Bronchial epithelial cell (primary cell): ENCODE measurements at places on chromosomes 11 and 22.

- DNase-seq = peak; percentile 98
Measured at GRCh38 chr11:122197066-122197987, 81.3 kb upstream of the BLID start.

DNA sequence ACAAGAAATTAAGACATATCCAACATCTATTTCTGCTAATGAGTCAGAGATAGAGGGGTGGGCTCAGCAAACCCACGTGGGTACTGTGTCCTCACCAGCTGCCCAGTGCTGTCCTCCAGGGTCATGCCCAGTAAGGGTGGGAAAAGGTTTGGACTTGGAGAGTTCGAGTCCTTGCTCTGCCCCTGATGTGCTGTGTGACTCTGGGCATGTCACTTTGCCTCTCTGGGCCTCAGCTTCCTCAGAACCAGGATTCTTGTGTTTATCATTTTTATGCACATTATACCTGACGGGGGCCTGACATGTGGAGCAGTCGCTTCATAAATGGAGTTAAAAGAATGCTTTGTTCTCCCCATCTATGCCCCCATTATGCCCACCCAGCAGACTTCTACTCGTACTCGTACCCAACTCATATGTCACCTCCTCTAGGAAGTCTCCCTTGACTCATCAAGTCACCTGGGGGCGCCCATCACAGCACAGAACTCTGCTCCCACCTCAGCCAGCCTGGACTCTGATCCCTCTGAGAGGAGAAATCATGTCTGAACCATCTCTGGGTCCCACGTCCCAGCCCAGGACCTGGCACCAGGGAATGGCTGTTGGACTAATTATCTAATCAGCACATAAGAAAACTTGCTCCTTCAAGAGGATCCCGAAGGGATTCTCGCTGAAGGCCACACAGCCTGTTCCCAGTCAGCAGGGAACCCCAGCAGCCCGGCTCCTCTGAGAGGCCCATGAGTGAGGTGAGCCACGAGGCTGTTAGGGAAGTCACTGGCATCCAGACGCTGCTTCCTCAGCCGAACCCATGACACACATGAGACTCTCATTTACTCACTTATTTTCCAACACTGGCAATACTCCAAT, 38.7 kb upstream of the TSKU start:
- no peak for DNase-seq

DNA sequence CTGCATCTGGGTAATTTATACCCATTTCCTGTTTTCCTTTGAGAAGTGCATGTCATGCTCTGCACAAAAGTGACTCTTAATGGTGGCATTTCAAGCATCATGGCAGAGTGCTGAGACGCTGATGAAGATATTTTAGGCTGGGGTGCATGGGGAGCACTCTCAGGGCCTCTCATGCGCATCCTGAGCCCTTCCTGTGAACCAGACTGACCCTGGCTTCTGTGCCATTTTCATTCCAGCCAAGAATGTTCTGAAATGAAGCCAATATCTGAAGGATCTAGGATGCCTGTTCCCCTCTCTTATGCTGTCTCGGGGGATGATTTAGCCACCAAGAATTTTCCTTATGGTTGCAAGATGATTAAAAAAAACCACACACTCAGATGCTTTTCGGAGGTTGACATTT, 61.5 kb downstream of the MIAT start:
- peak; percentile 17 for DNase-seq

- no peak for DNase-seq
Measured at GRCh38 chr22:31272522-31273446, 19.5 kb downstream of the PIK3IP1 start.
